ENCODE measurements at places on chromosomes 1 and 21.

GRCh38 chr1:156368889-156369684 lies at the start of gene RHBG:
TSS of gene RHBG (plus strand) at chr1:156369211. CDS start at chr1:156369250, 39 bp downstream.
- no peak for DNase-seq

GRCh38 chr1:161282991-161283390 lies 24.4 kb downstream of the PCP4L1 start:
- DNase-seq, result no peak

DNA sequence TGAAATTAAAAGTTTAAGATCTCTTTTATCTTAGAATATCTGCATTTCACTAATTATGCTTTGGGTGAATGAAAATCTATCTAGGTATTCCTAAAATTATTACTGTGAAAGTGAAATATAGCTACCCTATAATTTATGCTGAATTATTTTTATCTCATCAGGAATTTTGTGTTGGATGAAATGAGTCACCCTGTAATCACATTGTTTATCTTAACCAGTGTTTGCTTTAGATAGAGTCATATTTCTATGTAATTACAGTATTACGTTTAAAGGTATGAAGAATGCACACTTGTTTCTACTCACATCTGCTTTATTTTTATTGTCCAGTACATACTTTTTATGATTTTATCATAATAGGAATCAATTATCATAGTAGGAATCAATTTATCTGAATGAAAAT lies 249.2 kb downstream of the NCAM2 start:
- no peak for DNase-seq

GRCh38 chr1:64687725-64688327 lies 57.0 kb upstream of the RAVER2 start:
- DNase-seq, result no peak

DNA sequence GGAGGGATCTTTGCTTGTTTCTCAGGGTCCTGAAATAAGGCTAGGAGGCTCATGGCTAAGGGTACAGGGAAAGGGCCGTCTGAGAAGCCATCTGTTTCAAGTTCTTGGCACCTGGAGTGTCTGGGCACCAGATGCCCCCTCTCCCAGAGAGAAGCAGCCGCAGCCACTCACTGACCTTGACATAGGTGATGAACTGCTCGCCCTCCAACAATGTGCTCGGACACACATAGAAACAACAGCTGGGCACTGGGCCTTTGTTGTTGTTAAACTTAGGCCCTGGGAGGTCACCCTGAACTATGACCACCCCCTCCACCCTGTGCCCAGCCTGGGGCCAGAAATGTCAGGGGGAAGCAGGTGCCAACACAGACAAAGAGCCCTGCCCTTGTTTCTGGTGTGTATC lies 9.2 kb upstream of the TNNI1 start:
- DNase-seq, result no peak

DNA sequence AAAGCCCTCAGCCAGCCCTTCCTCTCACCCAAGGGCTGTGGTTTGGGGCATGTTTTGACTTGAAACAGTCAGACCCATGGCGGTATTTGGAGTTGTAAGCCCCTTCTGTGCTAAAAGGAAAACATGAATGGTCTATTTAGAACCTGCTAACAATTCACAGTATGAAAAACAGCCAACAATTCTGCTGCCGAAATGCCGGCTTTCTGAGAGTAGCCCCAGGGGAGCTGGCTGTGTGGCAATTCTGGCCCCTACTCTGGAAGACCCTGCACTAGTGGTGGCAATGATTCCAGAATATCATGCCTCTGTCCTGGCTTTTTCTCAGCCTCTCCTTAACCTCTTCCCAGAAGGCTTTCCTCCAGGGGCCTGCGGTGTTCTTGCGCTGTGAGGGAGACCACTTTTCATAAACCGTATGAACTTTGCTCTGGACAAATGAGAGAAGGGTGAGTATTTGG lies 118.7 kb downstream of the EDEM3 start:
- DNase-seq, result no peak

GRCh38 chr1:47559944-47560695 lies 122.3 kb downstream of the FOXD2 start:
- DNase-seq, result no peak

- DNase-seq, result no peak
These were observed 58.5 kb upstream of the ASB17 start for GRCh38 chr1:75990686-75991085.

DNA sequence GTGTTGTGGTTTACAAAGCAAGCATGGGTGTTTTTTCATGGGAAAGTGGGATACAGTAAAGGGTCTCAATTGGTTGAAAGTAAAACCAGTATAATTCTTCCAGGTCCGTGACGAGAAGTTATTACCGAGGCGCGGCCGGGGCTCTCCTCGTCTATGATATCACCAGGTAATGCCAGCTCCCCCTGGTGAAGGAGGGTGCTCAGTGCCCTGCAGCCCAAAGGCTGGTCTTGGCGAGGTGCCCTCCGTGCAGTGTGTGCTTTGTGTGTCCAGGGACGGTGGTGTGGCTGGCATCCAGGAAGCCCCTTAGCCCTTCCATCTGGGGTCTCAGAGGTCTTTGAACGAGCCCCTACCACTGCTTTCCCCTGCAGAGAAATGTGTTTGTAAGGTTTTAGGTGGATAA lies 24.8 kb downstream of the RAB4A start:
- no peak for DNase-seq

- DNase-seq, result no peak
These were observed 692 bp downstream of the SORT1 start for GRCh38 chr1:109396871-109397580.

DNA sequence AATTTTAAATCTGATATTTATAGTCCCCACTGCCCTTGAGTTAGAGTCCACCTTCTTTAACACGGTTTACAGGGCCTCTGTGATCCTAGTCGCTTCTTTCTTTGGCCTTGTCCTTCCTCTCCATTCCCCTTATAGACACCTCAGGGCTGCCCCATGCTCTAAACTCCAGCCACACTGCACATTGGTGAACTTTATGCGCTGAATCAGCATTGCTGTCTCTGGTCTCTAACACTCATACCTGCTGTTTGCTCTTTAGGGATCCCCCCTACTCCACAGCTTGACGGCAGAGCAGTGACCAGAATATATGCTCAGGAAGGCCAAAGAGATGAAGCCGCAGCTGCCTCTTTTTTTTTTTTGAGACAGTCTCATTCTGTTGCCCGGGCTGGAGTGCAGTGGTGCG lies 30.2 kb downstream of the PLEKHO1 start:
- no peak for DNase-seq

DNA sequence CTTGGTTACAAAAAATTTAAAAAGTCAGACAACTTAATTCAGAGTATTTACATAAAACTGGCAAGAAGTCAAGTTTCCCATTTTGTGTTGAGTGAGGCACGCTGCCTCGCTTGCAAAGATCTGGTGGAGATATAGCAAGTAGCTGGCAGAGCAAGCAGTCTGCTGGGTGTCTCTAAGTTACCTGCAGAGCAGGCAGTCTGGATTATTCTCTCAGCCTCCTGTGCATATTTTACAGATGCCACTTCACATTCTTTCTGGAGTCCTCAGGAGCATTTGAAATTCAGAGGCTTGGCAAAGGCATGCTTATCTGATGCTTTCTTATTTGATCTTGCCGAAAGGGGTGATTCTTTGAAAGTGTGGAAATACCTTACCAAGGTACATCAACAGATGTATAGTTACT lies 640.4 kb upstream of the ADGRL4 start:
- DNase-seq, result no peak

- DNase-seq, result no peak
These were observed 25.8 kb upstream of the CAPZB start for GRCh38 chr1:19511116-19511515.

- DNase-seq, result no peak
These were observed 15.8 kb downstream of the DEPDC1 start for GRCh38 chr1:68481041-68481440.

DNA sequence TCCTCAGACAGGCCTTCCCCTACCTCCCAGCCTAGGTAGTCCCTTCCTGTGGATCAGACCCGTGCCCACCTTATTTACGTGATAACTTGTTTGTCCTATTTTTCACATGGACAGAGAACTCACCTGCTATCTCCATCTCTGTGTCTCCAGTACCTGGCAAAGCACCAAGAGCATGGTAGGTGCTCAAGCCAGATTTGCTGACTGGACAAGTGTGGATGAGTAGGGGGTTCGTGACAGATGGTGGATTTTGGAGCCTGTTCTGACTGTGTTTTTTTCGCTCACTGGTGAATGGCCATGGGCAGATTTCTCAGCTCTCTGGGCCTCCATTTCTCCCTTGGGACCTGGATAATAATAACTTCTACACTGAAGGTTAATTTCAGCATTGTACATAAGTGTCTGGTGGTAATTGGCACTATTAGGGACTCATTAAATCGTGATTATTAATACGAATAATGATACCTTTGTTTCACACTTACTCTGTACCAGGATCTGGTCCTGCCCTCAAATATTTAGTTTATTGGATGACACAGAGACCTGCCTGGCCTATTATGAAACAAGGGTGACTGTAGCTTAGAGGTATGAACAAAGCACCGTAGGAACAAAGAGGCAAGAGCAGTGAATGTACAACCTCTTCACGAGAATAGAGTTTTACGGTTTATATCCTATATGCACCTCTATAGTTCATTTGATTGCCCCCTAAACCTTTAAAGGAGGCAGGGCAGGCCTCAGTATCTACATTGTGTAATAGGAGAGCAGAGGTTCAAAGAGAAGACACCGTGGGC lies 24.5 kb upstream of the SLC26A9 start:
- DNase-seq, result no peak

DNA sequence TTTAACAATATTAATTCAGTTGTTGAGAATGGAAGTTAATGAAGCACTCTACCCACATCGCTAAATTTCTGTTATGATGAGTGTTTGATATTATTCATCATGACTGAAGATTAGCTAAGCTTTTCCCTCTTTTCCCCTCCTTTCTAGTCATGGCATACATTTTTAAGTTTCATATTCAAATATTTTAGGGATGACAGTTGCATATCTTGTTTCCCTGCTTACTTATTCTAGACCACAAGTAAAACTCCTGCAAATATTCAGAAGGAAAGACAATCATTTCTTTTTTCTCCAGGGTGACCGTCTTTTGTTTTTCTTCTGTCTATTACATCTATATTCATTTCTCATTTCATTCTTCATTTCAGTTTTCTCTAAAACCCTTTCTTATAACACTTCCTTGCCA lies 906.0 kb downstream of the ADGRL2 start:
- DNase-seq, result no peak

- no peak for DNase-seq
These were observed 32.5 kb downstream of the TFF3 start for GRCh38 chr21:42282715-42283114.

- DNase-seq, result no peak
These were observed 67.3 kb downstream of the SLC9A1 start for GRCh38 chr1:27087371-27088220.

GRCh38 chr1:3349968-3350299 lies 104.5 kb upstream of the ARHGEF16 start:
- no peak for DNase-seq

DNA sequence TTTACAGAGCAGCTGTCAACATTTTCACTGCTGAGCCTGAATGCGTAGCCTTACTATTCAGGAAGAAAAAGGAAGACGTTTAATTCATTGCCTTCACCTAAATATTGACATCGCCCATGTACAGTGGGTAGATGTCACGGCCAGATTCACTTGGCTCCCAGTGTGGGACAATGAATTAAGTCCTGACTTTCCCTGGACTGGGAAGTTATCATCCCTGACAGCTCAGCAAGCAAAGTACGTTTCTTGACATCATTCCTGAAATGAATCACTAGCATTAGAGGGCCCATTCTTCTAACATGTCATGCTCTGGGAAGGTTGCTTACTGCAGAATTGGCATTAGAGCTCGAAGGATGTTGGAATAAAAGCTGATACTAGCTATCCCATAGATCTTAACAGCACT lies 37.8 kb downstream of the LRRC53 start:
- DNase-seq, result no peak

DNA sequence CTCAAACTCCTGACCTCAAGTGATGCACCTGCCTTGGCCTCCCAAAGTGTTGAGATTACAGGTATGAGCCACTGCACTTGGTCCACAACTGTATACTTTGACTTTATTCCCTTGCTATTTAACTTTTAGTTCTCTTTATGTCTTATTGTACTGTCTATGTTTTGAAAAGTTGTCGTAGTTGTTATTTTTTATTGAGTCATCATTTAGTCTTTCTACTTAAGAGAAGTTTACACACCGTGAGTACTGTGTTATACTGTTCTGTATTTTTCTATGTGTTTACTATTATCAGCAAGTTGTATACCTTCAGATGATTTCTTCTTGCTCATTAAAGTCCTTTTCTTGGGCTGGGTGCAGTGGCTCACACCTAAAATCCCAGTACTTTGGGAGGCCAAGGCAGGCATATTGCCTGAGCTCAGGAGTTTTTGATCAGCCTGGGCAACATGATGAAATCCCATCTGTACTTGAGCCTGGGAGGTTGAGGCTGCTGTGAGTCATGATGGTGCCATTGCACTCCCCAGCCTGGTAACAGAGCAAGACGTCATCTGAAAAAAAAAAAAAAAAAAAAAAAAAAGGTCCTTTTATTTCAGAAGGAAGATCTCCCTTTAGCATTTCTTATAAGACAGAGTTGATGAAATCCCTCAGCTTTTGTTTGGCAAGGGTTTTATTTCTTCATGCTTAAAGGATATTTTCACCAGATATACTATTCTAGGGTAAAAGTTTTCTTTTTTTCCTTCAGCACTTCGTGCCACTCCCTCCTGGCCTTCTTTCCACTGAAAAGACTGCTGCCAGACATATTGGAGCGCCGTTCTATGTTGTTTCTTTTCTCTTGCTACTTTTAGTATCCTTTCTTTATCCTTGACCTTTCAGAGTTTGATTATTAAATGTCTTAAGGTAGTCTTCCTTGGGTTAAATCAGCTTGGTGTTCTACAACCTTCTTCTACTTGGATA lies 47.6 kb downstream of the TNFSF18 start:
- DNase-seq, result no peak

- no peak for DNase-seq
These were observed 85.3 kb downstream of the NPHP4 start for GRCh38 chr1:5906966-5907365.

- DNase-seq, result no peak
These were observed 234.1 kb downstream of the NCAM2 start for GRCh38 chr21:21232320-21232719.

GRCh38 chr1:119634016-119634415 lies 14.1 kb downstream of the ZNF697 start:
- DNase-seq, result no peak

GRCh38 chr1:8810987-8811386 lies 6.5 kb downstream of the RERE start:
- DNase-seq, result no peak

- DNase-seq, result no peak
These were observed 93.8 kb downstream of the USP25 start for GRCh38 chr21:15823486-15824150.

- DNase-seq, result no peak
These were observed 55.8 kb downstream of the ROR1 start for GRCh38 chr1:63829349-63830327.

DNA sequence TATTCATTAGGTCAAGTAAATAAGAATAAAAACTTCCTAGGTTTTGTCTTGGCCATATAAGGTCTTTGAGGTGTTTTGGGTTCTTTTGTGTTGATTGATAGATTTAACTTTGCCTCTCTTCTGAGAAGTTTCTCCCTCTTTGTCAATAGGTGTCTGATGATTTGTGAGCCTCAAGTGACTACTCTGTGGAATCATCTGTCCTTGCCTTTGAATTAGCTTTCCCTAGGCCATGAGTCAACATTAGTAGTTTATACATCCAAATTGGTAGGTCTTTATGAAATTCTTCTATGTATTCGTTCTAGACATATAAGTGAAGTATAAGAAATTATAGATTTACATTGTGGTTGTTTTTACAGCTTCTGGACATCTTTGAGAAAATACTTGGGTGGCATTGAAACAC lies 864.4 kb downstream of the USP25 start:
- DNase-seq, result no peak

Data from stimulated activated CD8-positive, alpha-beta memory T cell treated with anti-CD3 and anti-CD28 coated beads, Interleukin-4, amount 100 ng/mL, for 24 hours (primary cell).